ENCODE measurements at places on chromosomes 2 and 18.

- no peak for DNase-seq
These were observed 18.9 kb downstream of the TTR start for GRCh38 chr18:31610286-31611205.

DNA sequence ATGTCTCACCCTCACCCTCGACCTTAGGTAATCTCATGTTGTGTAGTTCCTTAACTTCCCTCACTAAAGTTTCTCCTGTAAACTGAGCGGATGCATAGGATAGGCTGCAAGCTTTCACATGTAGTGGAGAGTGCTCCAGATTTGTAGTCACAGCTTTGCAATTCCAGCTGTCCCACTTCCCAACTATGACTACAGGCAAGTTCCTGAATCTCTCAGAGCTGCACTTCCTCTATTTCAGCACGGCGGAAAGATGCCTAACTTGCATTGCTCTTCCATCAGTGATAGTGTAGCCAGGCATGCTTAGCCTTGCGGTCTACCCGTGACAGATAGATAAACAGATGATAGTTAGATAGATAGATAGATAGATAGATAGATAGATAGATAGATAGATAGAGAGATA, 183.1 kb upstream of the CCDC68 start:
- no peak for DNase-seq

DNA sequence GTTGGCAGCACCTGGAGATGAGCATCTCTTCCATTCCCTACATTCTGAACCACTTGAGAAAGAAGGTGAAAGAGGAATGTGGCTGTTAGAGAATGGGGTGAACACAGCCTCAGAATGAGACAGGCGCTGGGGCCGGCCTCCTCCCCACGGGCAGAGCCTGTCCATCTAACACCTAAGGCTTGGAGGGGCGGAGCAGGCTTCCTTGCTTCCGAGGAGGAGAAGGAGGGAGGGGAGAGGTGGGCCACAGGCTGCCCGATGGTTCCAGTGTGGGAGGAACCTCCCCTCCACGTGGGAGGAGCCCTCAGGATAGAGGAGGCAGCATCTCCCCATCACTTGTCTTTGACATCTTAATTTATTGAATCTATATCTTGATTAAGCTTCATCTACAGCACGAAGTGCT, 68.6 kb downstream of the CIB4 start:
- DNase-seq, result no peak

DNA sequence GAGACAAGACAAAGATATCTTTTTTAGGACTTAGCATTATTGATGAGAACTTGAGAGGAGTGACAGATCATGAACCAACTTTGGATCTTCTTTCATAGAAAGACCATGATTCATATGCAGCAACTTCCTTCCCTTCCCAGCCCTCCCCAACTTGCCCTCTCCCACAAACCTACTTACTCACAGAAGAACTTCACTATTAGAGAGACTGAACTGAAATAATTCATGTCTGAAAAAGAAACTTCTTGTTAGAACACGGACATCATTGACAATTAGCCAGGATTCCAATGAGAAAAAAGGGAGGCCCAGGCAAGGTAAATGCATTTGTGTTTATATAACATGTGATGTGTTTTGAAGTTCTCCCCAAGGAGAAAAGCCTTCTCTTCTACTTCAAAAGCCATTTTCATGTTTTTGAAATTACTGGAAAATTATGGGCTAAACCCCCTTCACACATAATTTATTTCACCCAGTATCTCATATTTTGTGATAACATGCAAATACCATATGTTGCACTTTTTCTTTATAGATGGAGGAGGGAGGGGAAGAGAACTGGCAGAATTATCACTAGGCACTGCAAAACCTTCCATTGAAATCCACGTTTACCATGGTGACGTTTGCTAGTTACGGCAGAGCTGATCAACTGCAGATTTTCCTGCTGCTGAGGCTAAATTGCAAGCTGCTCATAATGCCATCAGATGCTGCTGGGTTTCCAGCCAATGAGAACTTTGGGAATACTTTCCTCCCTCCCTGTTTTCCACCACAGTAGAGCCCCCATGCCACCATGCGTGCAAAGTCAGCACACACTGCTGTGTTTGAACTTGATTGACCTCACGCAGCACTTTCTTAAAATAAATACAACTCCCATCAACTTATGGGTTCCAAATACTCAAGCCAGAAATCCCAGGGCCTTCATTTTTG, 294.7 kb downstream of the MEIS1 start:
- no peak for DNase-seq

DNA sequence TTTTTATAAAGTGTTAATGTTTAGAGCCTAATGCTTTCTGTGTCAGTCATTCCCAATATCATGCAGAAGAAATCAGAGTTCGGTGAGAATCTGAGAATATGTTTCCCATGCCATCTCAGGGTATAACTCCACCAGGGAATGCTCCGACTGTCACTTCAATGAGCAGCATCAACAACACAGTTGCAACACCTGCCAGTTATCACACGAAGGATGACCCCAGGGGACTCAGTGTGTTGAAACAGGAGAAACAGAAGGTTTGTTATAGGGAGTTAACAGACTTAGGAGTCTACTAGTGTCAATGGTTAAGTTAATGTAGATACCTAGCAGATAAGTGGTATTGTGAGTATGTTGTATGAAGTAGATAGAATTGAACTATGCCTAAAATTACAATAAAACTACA, 31.0 kb downstream of the VAPA start:
- no peak for DNase-seq

DNA sequence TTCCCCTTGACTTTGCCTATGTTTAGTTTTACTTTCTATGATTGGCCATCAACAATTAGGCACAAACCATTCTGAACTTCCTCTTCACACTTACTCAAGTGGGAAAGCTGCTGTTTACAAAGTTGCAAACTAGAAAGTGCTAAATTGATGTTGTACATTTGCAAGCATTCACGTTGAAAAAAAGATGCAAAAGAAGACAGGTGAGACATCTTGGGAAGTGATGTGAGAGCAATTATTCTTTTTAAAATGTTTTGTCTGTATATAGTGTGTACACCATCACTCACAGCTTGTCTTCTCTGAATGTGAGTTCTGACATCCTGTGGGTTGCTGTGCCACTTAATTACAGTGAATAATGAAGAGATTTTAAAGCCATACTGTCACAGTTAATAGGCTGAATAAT, 874.1 kb upstream of the LRATD1 start:
- DNase-seq, result no peak

DNA sequence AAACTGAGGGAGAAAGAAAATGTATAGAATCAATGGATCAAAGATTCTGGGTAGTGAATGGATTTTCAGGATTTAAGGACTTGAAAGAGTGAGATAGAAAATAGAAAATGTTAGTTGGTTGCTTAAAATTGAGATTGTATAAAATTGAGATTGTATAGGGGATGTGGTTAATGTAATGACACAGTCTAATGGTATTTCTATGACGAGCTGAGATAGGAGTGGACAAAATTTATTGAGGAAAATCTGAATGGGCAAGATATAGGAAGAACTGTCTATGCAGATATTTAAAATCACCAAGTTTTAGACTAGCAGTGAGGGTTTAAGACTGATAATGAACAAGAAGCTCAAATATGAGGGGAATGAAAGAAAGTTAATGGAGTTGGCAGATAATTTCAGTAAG, 406.6 kb downstream of the NYAP2 start:
- no peak for DNase-seq

DNA sequence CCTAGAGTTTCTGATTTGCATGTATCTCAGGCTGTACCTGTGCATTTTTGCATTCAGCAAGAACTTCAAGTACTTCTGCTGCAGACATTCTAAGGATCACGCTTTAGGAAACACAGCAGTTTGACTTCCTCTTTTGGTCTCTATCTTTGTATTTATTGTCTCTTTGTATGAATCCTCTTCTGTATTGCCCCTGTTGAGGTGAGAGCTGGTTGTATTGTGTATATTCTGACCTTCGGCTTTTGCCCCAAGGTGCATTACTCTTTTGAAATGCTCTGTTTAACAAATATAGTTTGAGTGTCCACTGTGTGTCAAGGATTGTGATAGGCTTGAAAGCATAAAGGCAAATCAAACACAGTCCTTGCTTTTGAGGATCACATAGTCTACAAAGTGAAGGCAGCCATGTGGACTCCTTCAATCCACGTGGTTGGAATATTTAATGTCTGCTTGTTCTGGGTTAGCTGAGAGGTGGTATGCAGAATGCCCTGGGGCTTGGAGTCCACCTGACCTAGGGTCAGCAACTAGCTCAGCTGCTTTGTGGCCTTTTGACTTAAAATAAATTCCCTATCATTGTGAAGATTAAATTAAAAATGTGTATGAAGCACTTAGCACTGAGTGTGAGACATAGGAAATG, 108.1 kb downstream of the LYPD6 start:
- DNase-seq, result no peak

DNA sequence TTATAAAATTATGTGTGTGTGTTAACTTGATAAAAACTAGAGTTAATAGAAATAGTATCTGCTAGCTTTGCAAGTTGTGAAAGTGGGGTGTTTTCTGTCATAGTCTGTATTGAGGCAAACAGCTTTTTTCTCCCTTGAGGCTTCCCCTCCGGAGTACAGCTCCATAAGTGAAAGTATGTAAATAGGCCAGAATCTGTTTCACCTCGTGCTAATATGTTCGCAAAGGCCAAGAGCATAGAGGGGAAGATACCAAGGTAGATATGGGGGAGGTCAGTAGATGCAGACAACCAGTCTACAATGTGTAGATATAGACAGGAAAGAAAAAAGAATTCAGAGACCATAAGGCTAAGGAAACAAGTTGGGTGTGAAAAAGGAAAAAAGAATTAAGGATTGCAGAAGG, 72.9 kb downstream of the PTRHD1 start:
- DNase-seq, result no peak

GRCh38 chr18:59059140-59059539, 80.5 kb upstream of the SEC11C start:
- DNase-seq, result no peak

GRCh38 chr2:46026431-46026830, 270.8 kb upstream of the EPAS1 start:
- no peak for DNase-seq

DNA sequence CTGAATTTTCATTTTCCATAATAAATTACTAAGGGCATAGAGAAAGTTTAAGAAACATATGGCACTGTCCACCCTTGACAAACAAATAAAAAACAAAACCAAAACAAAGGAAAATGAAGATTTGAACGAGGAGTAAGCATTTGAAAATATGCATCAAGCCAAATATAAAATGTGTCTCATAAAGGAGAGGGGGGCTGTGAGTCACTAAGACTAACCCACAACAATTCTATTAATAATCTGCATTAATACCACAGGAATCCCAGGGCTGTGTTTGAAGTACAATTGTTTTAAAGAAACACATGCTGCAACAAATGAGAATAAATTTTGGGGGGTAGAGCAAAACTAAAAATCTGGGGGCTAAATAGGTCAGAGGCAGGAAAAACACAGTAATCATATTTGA, 53.8 kb upstream of the STK17B start:
- DNase-seq, result no peak

DNA sequence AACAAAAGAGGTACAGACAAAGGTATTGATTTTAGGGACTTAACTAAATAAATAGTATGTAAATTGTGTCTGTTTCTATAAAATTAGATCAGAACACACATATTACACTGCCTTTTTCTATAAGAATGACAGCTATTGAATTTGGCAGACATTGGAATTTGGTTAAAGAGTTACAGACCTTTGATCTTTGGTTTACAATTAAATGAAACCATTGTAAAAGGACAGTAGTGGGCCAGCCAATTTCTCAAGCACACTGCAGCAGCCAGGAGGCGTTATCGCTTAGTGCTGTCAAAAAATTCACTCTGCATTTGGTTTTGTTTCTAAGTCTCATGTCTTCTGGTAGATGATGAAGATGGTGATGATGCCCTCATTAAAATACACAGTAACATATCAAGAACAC, 175.9 kb downstream of the NR4A2 start:
- no peak for DNase-seq

DNA sequence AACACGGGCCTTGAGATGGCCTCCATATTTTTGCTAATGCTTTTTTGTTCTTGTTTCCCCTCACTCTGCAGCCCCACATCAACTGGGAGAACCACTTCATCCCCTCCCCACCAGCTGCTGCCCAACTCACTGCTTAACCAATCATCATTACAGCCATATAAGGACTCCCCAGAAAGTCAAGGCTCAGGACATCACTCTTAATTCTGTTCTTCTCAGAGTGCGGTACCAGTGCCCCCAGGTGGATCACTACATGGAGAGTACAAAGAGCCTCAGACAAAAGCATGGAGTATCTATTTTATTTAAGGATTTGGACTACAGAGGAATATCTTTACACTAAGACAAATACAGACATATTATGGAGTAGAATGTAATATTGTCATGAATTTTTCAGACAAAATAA, 340.6 kb downstream of the PAX3 start:
- DNase-seq, result no peak

DNA sequence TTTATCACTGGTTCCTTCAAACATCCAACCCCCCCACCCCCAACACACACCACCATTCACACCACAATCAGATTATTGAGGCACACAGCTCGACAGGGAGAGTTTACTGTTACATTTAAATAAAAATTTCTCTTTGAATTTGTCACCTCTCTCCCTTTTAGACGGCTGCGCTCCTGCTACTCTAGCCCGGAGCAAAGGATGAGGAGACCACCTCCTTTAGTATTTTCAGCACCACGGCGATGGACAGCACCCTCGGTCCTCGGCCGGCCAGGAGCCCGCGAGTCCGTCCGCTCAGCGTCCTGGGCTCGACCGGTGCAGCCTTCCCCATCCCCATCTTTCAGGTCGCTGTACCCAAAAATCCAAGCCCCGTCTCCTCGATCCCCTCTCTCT, 892 bp downstream of the CELF4 start:
- peak; percentile 71 for DNase-seq

GRCh38 chr18:48500517-48500916, 38.3 kb upstream of the CTIF start:
- DNase-seq, result no peak

GRCh38 chr2:70717431-70718038, 50.5 kb downstream of the ADD2 start:
- no peak for DNase-seq

DNA sequence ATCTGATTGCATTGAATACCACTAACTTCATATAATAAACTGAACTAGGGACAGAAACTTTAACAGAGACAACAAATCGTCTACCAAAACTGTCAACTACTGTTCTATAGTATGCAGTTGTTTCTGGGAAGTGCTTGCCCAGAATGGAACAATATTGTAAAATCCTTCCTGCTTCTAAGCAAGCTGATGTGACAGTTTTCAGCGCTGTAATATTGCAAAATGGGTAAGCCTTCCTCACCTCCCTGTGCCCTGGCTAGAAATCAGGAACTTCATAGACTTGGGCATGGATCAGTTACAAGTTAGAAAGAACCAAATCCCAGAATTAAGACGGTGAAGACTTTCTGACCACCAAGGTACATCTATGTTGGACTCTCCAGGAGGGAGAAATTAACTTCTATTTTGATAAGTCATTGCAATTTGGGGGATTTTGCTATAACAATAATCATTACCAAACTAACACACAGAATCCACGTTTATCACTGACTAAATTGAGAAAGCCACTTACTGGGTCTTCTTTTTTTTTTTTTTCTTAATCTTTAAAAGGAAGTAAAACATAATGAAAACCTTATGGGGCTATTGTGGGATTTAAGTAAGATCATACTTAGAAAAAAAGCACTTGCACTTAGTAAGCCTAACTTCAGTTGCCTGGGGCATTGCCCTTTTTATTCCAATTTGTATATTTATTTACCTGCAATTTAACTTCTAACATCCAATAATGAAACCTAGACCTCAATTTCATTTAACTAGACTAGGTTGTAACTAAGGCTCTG, 261.5 kb downstream of the TRIB2 start:
- DNase-seq, result no peak

GRCh38 chr18:5772306-5773105, 122.8 kb downstream of the TMEM200C start:
- DNase-seq, result no peak

- DNase-seq, result no peak
These were observed 156.1 kb upstream of the SRD5A2 start for GRCh38 chr2:31736695-31737454.

All from DMS79 treated with DMSO at 0.1 percent for 48 hours (cell line).